ENCODE measurements at places on chromosomes 3 and 15.

GRCh38 chr3:25143356-25144025 is 284.6 kb upstream of the RARB start:
- no peak for DNase-seq

- no peak for DNase-seq
Observed at GRCh38 chr3:65595222-65596028, 443.3 kb downstream of the MAGI1 start.

DNA sequence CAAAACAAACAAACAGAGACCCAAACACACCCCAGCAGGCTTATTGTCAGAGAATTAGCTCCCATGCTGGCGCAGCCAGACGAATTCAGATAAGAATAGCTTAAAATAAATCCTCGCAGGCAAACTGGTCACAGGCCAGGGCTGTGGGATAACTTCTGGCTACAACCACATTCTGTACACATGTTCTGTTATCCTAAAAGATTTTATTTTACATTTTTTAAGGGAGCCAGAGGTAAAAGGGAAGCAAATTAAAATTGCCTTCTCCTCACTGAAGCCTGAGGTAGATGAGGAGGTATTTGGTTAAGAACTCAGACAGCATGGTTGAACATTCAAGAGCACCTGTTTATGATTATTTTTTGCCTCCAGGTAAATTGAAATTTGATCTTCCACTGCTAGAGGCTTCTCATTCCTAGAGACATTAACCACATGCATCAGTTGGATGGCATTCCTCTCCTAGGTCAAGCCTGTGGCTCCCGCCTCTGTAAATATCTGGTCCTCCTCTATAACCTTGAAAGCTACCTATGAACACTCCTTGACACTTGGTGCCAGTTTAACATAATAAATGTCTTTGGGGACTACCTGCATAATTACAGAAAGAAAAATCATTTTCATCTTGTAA is 190.3 kb downstream of the SATB1 start:
- DNase-seq: no peak

DNA sequence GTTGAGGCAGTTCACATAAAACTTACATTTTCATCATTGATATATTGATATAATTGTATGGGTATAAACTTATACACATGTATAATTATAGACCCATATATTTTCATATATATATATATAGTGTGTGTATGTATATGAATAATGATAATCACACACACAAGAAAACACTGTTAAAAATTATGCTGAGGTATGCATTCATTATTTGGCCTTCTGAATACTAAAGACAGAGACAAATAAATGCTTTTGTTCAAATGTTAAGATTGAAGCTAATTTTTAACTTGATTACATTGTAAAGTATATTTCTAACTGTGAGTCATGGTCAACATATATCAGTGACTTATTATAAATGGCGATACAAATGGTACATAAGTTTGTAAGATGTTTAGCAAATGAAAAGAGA is 888.8 kb downstream of the OTOL1 start:
- DNase-seq: no peak

DNA sequence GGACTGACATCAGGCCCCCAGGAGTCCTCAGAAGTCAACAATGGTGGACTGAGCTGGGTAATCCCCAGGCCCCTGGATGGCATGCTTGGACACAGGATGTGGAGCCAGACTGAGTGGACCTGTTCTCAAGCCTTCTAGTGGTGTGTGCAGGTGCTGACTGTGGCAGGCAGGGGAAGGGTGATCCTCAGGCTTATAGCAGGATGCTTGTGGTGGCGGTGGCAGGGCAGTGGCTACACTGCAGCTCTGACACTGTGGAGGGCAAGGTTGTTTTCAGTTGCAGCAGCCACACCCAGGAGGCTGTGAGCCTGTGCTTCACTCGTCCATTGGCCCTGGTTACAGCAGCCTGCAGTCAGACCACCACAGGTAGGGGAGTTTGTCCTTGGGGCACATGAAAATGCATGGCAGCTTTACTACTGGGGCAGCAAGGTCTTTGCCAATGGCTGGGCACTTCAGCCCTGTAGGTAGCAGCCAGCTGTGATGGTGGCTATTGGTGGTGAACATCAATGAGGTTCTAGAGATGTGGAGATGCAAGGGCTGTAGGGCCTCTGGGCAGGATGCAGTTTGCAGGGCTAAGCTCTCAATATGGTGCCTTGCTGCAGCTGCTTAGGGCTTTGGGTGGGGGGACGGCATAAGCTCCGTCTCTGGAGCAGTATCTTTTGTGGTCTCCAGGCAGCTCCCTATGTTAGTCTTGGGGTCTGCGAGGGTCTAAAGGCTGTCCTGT is 17.5 kb upstream of the MYO5A start:
- no peak for DNase-seq

DNA sequence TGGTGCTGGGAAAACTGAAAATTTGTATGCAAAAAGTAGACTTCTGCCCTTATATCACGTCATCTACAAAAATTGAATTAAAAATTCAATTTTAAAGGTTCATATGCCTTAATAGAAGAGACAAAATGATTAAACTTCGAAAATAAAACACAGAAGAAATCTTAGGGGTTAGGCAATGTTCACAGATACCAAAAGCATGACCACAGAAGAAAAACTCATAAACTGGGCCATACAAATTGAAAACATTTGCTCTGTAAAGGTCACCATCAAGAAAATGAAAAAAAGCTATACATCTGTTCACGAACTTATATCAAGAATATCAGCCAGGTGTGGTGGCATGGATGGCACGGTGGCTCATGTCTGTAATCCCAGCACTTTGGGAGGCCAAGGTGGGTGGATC is 245.1 kb downstream of the PCCB start:
- DNase-seq: no peak

- DNase-seq: no peak
Observed at GRCh38 chr3:29291260-29291981, 10.6 kb downstream of the RBMS3 start.

DNA sequence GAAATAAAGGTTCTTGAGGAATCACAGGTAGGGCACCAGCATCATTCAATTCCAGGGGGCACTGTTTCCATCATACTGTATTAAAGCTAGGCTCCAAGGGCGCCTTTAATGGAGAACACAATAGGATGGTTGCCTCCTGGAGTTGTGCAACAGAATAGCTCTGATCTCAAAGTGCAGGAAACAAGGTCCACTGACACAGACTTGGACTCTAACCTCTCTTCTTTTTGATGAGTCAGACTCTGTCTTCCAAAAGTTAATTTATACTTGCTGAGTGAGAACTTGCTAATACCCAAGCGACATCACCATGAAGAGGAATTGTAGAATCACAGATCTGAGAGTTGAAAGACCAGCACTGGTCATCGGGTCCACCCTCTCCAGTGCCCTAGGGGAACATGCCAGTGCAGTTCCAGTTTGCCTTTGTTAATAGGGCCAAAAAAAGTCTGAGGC is 94.4 kb upstream of the PHLDB2 start:
- no peak for DNase-seq

GRCh38 chr15:47568030-47568429 is 149.3 kb upstream of the SEMA6D start:
- no peak for DNase-seq

DNA sequence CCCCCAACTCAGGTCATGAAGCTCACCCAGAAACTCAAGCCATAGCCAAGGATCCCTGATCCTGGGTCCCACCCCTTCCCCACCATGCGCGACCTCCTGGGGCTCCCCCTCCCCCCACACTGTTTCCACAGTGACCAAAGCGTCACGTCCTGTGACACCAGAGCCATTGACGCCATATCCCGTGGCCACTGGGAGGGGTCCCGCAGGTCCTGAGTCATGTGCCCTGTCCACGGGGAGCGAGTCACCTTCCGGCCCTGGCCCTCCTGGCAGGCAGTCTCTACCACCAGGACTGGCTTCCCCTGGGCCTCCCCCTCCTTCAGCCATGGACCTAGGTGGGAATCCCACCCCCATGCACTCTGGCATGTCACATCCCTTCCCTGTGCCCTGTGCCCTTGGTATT is 15.6 kb downstream of the SEMA3F start:
- no peak for DNase-seq

DNA sequence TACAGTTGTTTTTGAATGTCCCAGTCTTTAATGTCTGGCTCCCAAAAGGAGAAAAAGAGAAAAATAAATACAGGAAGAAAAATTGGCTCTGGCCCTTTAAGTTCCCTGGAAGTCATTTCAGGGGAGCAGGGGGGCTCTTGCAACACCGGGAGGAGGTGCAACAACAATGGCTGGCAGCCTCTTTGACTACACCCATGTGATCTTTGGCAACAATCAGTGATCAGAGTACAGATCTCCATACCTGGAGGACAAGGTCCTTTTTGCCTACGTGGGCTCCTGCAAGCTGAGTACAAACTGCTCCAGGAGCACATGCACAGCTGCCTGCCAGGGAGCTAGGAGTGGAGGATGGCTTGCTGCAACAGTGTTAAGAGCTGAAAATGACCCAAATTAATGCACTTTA is 63.9 kb downstream of the GLCE start:
- DNase-seq: no peak

Measured in activated effector memory CD4-positive, alpha-beta T cell treated with anti-CD3 and anti-CD28 coated beads, Interleukin-2, amount 50 U/mL, for 16 hours (primary cell).